ENCODE measurements at places on chromosomes 2 and 18.

DNA sequence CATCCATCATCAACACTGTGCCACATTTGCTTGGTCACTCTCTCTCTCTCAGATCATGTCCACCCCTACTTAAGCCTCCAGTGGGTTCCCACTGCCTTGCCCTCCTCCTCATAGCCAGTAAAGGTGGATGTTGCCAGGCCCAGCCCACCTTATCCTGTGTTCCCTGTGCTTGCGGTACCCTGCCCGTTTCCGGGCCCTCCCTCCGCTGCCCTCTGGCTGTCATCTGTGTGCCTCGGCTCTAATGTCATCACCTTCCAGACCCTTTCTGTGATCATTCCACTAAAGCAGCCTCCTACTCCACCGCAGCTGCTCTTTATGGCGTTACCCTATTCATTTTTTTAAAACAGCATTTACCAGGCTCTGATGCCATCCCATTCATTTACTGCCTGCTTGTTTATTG is 305.7 kb upstream of the SKOR2 start:
- no peak for DNase-seq

GRCh38 chr18:57063601-57064103 is 83.2 kb upstream of the BOD1L2 start:
- DNase-seq = no peak

DNA sequence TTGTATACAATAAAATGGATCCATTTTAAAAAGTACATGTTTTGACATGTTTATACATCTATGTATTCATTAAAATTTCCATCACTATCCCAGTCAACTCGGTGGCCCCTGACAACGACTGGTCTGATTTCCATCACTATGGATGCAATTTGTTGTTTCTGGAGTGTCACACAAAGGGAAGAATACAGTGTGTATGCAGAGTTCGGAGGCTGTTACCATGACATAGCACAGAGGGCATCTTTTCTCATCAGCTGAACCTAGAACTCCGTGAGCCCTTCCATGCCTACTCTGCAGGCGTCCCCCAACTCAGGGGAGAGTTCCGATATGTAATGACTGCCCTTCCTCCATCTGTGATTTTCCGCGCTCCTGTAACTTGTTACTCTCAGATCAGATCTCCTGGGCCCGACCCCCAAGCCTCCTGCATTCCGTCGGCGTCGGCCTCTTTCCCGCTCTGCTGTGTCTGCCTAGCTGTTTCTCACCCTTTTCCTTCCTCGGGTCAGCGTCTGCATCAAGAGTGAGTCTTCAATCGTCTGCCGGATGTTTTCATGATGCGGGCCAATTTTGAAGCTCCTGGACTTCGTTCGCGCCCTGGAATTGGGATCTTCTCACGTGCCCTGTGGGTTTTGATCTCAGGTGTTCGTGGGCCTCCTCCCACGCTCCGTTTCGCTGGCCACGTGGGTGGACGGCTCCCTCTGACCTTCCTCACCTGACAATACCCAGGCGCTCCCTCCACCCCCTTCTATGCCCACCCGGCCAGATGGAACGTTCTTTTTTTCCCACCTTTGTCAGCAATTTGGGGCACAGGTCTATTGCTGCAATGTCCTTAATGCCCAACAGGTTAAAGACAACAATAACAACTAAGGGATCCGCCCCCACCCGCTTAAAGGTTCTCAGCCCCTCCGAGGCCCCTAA is 161.0 kb downstream of the TWIST2 start:
- DNase-seq = no peak

- DNase-seq = no peak
Observed at GRCh38 chr2:98234776-98235175, 111.5 kb upstream of the CNGA3 start.

- no peak for DNase-seq
Observed at GRCh38 chr2:168633200-168633599, 169.2 kb upstream of the NOSTRIN start.

DNA sequence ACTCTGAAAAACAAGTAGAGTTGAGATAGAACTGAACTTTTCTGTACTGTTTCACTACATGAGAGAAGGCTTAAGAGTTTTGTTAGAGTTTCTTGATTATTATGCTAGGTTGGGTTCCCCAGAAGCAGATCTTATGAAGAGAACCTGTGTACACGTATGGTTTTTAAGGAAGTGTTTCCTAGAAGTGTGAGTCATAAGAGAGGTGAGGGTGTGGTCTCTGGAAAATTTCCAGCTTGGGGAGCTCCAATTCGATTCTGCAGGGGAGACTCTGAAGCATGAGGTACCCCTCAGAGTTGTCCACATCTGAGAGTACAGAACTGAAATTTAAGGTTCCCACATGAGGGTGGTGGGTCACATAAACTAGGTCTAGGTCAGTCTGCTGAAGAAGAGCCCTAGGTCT is 83.3 kb upstream of the MAP2 start:
- no peak for DNase-seq

DNA sequence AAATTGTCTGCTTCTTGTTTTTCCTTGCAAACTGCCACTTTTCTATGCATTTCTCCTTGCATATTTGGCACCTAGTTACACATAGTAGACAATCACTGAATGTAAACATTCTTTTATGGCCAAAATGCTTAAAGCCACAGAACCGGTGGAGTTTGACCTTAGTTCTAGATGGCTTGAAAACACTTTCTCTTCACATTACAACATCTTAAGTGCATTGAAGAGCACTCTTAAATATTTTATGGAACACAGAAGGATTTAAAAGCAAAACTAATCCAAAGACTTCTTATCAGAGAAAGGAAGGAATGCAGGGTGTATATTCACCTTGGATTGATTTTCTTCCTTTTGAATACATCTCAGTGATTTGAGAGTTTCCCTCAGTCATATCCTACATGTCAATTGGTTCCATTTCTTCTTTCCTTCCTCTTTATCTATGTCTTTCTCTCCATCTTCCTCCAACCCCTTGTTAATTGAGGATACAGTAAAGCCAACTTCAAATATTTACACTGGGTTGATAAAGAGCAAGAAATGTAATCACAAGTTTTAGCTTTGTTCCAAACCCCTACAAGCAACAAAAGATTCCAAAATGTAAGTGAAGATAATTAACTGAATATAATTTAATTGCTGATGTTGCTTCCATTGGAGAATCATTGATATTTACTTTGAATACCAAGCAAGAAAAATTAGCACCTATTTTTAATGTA is 548.0 kb downstream of the CNTNAP5 start:
- DNase-seq = no peak

- no peak for DNase-seq
Observed at GRCh38 chr2:241148239-241148638, 1.0 kb downstream of the PASK start.

DNA sequence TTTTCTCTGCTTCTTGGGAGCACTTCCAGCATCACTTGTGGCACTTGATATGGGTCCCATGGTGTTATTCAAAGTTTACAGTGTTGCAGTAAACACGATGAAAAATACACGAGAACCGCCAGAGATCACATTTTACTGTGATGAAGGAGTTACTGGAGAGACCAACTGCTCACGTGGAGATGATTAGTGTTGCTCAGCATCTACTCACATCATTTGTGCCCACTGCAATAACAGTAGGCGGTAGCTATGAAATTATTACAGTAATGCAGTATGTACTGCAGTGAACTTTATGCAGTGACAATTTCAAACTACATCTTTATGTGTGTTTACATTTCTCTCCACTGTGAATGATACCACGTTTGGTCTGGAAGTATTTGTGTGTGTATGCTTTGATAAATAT is 93.5 kb downstream of the SLC4A3 start:
- DNase-seq = no peak

DNA sequence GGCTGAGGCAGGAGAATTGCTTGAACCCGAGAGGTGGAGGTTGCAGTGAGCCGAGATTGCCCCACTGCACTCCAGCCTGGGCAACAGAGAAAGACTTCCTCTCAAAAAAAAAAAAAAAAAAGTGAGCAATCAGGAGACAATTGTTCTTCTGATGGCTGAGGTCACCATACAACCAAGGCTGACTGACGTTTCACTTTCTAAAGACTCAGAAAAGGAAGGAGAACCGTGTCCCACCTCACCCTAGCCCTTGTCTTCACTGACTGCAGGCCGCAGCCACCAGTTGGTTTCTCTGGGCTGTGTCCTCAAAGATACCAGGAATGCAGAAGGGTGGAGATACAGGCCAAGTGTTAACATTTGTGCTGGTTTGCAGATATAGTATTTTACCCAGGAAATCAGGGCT is 7.7 kb upstream of the SLC35F6 start:
- DNase-seq = no peak

GRCh38 chr2:62704654-62705006 is 883 bp upstream of the EHBP1 start:
- DNase-seq = no peak

DNA sequence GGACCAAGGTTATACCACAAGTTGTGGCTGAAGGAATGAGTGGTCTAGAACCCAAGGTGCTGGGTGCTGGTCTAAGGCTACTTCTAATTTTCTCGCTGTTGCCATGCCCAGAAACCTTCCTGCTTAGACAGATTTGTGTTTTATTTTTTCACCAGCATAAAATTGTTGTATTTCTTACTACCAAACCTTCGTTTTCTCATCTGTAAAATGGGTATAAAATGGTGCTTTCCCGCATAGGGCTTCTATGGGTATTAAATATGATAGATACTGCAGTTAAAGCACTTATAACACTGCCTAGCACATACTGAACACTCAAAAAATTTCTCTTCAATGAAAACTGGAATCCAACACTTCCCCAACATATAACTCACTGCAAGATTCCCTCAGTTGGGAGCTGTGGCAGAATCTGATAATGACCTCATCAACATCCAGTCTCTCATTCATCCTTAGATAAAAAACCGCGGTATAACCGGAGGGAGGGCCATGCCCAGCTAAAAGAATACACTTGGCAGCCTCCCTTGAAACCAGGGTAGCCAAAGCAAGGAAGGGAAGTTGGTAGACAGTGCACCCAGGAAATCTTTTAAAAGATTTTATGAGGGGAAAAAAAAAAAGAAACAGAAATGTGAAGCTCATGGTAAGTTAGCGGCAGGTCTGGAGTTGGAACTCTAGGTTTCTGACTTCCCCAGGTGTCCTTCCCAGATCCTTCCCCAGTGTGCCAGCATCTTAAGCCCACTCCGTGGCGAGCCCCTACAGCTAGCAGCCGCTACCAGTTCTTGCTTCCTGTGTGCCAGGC is 1.2 kb downstream of the NEMP2 start:
- DNase-seq = no peak

GRCh38 chr2:208570851-208571763 is 164.5 kb downstream of the PTH2R start:
- DNase-seq = no peak

- DNase-seq = no peak
Observed at GRCh38 chr2:102585847-102586404, 33.4 kb upstream of the SLC9A2 start.

GRCh38 chr2:119939915-119940314 is 73.0 kb upstream of the EPB41L5 start:
- DNase-seq = no peak

DNA sequence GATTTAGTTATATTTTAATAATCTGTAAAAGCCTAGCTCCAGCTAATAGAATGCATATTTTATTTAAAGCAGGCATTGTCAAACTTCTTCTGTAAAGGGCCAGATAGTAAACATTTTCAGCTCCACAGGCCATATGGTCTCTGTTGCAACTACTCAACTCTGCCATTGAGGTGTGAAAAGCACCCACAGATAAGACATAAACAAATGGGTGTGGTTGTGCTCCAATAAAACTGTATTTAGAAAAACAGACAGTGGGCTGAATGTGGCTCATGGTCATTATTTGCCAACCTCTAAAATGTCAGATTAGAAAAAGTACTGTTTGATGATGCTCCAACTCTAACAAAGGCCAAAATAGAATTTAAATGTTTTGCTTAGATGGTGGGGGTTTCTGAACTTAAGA is 519.9 kb downstream of the RNF144A start:
- DNase-seq = no peak

DNA sequence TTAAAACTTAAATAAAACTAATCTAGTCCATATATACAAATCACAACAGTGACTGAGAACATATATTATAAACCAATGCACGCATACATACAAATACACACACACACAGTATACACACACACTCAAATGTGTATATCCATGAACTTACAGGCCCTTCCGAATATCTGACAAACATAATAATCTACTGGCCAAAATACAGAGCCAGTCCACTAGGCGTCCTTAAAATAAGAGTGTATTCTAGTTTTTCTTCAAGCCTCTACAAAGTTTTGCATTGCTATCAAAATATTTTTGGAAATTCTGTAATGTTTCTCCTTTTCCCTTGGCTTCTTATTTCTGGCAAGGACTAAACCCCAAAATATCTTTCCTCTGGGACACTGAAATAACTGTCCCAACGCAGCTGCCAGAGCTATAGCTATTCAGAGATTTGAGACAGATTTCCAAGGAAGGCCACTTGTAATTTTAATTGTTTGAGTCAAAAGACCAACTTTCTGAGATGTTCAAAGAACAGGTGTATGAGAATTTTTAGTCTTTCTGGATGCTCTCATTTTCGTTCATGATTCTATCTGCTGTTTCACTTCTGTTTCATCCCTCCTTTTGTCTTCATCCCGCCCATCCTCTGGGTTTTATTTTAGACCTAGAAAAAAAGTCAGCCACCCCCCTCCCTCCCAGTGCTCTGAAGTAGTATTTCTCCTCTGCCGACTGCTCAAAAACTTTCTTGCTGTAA is 24.1 kb upstream of the SP3 start:
- DNase-seq = no peak

DNA sequence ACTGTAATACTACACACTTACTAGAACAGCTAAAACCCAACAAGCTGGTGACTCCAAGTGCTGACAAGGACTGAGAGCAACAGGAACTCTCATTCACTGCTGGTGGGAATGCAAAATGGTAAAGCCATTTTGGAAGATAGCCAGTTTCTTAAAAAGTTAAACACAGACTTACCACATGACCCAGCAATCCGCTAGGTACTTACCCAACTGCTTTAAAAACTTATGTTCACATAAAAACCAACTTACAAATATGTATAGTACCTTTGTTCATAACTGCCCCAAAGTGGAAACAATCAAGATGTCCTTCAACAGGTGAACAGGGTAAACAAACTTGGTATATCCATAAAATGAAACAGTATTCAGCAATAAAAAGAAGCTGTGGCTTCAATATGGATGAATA is 153.1 kb upstream of the ZFP36L2 start:
- DNase-seq = no peak

GRCh38 chr2:220185766-220186305 is 558.4 kb downstream of the SLC4A3 start:
- DNase-seq = no peak

- no peak for DNase-seq
Observed at GRCh38 chr2:15643791-15644585, 52.3 kb downstream of the DDX1 start.

- DNase-seq = no peak
Observed at GRCh38 chr18:27860701-27861107, 316.2 kb downstream of the CDH2 start.
